ENCODE measurements at places on chromosomes 11 and 22. TPM values are rescaled to one million over a fixed set of nuclear protein-coding genes. Genes with fewer than 3 reads are reported as not detected.

ACAD8 gene
- total RNA-seq: 24.5 TPM

GRCh38 chr11:17683377-17684161, 35.8 kb upstream of the MYOD1 start:
- DNase-seq: peak; percentile 85

RAB3IL1 gene
- 9.9 TPM for total RNA-seq

PIK3C2A gene
- total RNA-seq: 115 TPM

DNA sequence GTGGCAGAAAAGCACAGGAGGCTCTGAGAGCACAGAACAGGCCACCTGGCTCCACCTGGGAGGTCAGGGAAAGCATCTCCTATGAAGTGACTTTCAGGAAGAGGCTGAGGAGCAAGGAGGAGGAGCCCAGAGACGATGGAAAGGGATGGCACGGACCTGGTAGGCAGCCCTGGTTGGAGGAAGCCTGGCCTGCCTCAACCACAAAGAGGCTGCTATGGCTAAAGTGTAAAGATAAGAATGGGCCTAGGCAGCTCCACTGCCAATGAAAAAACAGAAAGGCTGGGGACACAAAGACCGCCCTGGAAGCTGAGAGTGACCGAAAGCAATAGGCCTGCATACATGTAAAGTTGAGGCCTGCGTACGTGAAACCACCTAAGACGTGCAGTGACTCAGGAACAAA, 31.2 kb upstream of the ETS1 start:
- DNase-seq: no peak

OR8G5 gene
- total RNA-seq: not detected

DNA sequence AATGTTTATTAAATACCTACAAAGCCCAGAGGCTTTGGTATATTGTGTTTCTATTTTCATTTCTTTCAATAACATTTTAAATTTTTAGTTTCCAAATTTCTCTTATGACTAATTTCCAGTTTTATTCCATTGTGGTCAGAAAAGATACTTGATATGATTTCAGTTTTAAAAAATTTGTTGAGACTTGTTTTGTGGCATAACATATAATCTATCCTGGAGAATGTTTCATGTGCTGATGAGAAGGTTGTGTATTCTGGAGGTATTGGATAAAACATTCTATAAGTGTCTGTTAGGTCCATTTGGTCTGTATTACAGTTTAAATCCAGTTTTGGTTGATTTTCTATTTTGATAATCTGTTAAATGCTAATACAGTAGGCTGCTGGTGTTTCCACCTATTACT, 9.8 kb upstream of the RAG1 start:
- DNase-seq: no peak

GRCh38 chr22:44525941-44526778, 28.1 kb upstream of the RTL6 start:
- DNase-seq: no peak
